ENCODE measurements at places on chromosomes 16 and 17.

GRCh38 chr17:37827905-37828650 is 83.2 kb upstream of the HNF1B start:
- DNase-seq, result no peak

DNA sequence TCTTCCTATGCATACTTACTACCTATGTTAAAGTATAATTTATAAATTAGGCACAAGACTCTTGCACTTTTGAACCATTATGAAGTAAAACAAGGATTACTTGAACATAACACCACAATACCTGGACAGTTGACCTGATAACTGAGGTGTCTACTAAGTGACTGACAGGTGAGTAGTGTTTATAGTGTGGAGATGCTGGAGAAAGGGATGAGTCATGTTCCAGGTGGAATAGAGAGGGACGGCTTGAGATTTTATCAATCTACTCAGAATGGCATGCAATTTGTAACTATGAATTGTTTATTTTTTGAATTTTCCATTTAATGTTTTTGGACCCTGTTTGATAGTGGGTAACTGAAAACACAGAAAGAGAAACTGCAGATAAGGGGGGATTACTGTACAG is 287.6 kb downstream of the MAP2K6 start:
- DNase-seq, result no peak

GRCh38 chr17:979212-979538 is 401 bp downstream of the NXN start:
- DNase-seq, result no peak

DNA sequence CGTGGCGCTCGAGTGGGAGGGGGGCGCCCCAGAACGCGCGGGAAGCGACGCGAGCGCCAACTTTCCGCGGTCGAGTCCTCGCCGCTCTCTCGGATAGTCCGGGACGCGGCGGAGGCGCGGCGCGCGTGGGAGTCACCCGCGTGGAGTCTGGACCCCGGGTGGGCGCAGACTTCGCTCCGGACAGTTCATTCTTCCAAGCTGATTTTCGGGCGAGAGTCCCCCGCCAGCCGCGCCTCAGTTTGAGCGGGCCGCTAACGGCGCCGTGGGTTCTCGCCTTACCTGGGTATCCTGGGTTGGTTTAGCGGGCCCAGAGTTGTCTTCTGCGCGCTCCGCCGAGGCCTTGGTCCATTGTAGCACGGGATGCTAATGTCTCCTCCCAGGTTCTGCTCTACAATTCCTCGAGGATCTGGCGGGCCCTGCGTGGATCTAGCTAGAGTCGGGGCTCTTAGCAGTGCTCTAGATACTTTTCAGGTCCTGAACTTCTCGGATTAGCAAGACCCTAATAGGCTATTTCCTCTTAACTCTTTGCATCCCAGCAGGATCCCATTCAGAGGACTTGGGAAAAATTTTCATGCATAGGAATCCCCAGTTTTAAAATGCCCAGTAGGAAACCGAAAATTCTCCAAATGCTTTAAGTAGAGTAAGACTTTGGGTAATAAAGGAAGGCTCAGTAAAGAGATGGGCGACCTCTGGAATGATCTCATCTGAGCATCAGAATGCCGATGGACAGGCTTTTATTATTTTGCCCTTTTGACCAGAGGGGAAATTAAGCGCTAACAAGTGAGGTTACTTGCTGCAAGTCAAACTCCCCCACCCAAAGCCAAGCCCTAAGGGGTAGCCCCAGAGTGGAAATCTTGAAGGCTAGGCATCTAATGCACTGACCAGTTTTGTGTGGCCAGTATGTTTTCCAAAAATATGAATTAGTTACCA is 537 bp upstream of the GJC1 start:
- DNase-seq, result peak; percentile 18

DNA sequence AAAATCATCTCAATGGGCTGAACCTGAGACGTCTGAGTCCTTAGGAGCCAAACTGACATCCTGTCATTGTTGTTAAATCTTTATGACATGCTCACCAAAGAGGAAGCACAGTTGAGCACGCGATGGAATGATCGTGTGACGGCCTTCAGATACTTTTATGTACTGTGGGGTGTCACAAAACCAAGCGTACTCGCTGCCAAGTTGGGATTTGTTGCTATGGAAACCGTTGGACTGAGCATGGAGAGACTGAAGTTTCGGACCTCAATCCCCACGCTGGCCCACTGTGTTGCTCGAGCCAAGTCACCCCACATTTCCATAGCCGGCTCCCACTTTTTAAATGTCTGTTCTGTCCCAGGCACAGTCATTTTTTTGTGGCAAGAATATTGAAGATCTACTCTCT is 222.8 kb upstream of the SDK2 start:
- no peak for DNase-seq

GRCh38 chr16:68074850-68075555 is 10.2 kb upstream of the NFATC3 start:
- peak; percentile 94 for DNase-seq

DNA sequence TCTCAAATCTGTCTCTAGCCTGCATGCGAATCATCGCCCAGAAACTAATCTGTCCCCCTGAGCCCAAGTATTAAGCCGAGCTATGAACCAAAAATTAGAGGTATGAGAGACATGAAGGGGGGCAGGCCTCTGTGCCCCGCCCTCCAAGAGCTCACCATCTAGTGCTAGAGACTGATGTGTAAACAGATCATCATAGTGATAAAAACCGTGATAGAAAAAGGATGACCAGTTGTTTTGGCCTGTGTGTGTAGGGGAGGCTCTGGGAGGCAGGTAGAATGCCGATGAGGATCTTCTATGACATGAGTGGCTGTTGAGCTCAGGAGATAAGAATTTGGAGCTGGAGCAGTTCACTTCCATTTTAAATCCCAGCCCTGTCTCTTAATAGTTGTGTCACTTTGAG is 89.1 kb upstream of the TBX2 start:
- DNase-seq, result no peak

DNA sequence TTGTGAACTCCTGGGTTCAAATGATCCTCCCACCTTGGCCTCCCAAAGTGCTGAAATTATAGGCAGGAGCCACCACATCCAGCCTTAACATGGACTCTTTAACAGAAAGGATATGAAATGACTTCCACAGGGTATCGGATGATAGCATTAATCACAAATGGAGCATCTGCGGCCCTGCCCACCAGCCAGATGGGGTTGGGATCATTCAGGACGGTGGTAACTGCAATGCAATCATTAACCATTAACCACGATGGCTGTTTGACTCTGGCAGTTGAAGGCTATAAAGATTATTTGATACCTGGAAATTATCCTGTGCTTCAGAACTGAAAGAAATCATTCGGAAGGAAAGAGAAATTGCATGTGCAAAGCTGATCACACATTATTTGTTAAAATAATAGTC is 5.3 kb upstream of the CHST5 start:
- DNase-seq, result no peak

GRCh38 chr17:82751171-82751570 is 694 bp upstream of the TBCD start:
- no peak for DNase-seq

- no peak for DNase-seq
Measured at GRCh38 chr16:3484318-3485096, 10.8 kb downstream of the C16orf90 start.

DNA sequence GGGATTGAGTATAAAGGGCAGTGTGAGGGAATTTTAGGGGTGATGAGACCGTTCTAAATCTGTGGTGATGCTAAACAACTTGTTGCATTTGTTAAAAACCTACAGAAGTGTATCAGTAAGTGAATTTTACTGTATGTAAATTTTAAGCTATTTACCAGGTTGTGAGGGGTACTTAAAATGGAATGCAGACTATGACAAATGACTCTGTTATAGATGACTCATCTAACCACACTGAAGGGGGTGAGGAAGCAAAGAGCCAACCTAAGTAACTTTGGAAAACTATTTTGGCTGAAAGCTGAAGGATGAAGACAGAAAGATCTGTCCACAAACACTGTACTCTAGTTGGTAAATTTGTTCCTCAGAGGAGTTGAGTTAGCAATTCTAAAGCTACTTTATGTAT is 5.3 kb upstream of the MKS1 start:
- no peak for DNase-seq

GRCh38 chr17:50686494-50687199 is 21.1 kb downstream of the ANKRD40 start:
- DNase-seq, result no peak

DNA sequence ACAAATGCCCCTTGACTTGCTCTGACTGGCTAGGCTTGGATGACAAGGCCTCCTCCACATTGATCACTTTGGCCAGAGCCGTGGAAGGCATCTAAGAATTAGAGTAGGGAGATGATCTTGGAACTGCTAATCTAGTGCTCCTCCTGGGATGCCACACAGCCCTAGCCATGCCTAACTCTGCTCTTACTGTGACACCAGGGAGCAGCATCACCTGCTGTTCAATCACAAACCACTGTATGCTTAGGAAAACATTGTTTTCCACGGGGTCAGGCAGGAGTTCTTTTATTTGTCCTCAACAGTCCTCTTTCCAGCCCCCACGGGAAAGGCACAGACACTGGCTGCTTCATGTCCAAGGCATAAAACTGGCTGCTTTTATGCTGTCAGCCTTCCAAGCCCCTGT is 46.3 kb downstream of the C16orf78 start:
- DNase-seq, result no peak

DNA sequence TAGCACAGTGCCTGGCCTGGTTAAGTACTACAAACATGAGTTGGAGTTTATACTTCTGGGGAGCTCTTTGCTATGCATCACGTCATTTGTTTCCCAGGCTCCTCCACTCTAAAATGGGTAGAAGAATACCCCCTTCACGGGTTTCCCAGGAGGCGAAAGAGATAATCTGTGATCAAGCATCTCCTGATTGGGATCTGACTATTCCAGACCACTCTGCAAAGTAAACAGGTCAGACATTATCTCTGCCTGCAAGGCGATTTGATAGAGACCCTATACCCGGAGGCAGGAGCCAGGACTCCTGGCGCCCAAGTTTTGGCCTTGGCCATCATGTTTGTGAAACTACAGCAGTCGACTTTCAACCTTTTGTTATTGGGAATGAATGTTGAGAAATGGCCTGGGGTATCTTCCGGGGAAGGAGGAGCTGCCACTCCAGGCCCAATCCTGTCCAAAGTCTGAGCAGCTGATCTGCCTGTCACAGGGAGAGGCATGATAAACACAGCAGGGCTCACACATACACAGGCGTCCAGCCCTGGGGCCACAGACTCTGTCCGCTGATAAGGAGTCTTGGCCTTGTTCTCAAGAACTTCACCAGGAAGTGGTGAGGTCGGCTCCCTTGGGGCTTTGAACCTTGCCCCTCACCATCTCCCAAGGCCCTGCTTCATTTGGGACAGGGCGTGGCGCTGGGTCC is 199.9 kb downstream of the MAF start:
- DNase-seq, result no peak

- DNase-seq, result no peak
Measured at GRCh38 chr17:62662855-62663254, 35.4 kb downstream of the MRC2 start.

DNA sequence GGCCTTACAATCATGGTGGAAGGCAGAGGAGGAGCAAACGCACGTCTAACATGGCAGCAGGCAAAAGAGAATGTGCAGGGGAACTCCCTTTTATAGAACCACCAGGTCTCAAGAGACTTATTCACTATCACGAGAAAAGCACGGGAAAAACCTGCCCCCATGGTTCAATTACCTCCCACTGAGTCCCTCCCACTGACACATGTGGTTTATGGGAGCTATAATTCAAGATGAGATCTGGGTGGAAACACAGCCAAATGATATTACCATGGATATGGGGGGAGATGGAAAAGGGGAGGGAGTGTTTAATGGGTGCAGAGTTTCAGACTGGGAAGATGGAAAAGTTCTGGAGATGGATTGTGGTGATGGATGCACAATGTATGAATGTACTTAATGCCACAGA is 23.0 kb downstream of the TEKT5 start:
- no peak for DNase-seq

GRCh38 chr17:54992797-54993639 is 24.5 kb downstream of the STXBP4 start:
- no peak for DNase-seq

DNA sequence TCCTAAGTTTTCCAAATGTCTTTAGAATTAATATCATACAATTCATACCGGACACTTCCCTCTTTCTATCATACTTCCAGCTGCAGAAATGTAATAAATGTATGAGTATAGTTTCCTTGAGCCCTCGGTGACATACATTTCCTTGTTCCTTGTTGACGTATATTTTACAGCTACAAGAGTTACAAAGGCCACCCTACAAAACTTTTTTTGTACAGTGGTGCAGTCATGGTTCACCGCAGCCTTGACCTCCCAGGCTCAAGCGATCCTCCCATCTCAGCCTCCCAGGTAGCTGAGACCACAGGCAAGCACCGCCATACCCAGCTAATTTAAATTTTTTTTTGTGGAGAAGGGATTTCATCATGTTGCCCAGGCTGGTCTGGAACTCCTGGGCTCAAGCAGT is 7.2 kb upstream of the DUS1L start:
- DNase-seq, result no peak

- DNase-seq, result no peak
Measured at GRCh38 chr16:78484509-78485058, 385.1 kb downstream of the WWOX start.

- DNase-seq, result no peak
Measured at GRCh38 chr17:62625184-62625869, 2.1 kb upstream of the MRC2 start.

DNA sequence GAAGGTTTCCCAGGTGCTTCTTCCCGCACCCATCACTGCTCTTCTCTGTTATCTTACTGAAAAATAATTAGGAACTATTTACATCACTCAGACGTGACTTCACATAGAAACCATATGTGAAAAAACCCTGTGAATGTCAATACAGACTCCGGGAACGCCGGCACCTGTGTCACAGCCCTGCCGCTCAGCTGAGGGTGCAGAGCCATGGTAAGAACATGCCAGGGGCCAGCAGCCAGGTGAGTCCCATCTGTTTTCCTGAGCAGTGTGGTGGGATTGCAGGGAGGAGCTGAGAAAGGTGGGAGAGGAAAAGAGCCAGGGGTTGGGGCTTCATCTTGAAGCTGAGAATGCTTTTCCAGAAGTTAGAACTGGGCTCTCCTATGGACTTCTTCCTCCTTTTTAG is 13.7 kb downstream of the FOXF1 start:
- no peak for DNase-seq

- no peak for DNase-seq
Measured at GRCh38 chr17:79788989-79789942, 7.6 kb downstream of the CBX8 start.

DNA sequence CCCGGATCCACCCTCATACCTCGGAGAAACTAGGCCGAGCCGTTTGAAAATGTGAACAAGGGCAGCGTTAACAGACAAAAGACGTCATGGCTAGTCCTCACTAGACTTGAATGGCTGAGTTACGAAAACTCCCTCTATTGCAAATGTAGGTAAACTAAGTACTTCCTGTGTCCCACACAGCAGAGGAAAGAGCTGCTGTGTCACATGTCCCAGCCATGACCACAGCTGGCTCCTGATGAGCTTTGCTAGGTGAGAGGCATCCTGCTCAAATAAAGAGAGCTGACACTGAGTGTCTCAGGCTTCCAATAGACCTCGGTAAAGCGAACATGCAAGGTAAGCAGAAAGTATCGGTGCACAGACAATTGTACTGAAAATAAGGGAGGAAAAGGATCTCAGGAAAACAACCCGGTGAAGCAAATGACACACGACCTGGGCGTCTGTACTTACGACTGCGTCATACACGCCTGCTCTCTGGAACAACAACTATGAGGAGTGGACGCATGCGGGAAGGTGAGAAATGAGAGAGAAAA is 26.0 kb downstream of the TMEM204 start:
- peak; percentile 68 for DNase-seq

Measured in activated CD4-positive, alpha-beta memory T cell treated with anti-CD3 and anti-CD28 coated beads, Interleukin-2, amount 10 ng/mL, durations not matched to agents 7 days and 5 days (primary cell).